Fibroblast of skin of left biceps (primary cell): ENCODE measurements at places on chromosomes 4 and X.

GRCh38 chrX:115341421-115341820 lies 51.9 kb downstream of the LUZP4 start:
- no peak for DNase-seq

GRCh38 chr4:155079871-155080270 lies 128.6 kb upstream of the NPY2R start:
- DNase-seq, result no peak

DNA sequence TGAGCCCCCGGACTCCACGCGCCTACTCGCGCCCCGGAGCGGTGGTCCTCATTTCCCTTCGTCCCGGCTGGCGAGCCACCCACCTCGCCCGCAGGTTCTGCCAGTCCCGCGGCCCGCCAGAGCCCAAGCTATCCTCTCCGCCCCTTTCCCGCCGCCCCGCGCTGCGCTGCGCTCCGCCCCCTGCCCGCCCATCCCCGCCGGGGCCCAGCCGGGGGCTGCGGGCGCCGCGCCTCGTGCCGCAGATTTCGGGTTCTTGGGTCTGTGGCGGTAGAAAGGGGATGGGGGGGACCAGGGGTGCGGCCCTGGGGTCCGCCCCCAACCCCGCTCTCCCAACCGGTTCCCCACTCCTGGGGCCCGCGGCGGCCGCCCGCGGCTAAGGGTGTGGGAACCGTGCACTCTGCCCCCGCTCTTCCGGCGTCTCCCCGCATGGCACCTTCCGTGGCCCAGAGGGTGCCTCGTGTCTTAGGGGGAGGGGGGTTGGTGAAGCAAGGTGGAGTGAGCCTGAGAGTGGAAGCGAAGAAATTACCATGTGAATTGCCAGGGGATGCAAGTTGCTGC lies 650.8 kb upstream of the DIPK2B start:
- no peak for DNase-seq

DNA sequence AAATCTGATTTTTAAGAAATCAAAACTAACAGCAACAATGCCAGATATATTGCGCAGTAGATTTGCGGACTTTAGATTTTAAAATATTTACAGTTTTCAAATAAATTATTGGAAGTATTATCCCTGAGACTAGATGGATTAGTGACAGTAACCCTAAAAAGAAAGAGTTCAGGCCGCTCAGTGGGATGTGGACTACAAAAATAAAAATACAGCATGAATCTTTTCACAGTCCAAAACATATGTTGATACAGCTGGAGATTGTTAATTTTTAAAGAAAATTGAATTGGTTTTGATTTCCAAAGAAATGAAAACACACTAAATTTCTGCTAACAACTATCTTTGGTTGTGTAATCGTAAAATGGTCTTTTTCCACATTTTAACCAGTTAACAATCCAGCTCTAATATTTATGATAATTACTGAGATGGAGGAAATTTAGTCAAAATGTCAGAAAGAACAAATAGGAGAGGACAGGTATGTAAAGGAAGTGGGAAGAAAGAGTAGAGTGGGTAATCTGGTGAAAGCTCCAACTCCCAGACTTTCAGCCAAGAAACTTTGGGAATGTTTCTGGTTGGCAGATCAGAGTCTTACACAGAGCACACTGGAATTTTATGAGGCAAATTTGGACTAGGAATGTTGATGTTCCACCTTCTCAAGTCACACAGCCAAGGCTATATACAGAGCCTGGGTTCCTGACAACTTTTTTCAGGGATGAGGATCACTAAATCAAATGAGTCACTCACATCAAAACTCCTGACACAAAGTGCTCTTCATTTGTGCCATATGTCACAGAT lies 15.1 kb downstream of the C4orf36 start:
- no peak for DNase-seq

DNA sequence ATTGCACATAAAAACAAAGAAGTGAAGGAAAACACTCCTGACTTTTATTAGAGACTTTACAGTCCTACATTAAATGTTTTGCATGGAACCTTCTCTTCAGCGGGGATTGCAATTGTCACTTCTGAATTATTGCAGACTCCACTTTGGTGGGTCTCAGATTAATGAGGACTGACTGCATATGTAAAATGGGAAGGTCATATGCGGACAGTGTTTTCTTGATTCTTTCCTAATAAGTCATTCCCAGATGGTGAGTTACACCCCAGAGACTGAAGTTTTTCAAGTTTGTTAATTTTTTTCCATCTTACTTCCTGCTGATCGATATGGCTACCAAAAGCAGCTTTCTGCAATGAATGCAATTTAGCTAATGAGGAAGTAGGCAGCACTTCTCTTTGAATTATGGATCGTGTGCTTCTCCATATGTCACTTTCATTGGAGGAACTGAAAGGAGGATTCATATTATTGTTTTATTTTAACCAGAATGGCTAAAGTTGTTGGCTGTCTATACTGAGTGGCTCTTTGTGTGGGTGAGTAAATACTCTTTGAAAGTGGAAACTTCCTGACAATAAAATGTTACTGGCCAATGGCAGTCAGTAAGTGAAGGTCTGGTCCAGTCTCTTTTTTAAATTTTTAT lies 119.3 kb upstream of the CLNK start:
- peak; percentile 15 for DNase-seq

DNA sequence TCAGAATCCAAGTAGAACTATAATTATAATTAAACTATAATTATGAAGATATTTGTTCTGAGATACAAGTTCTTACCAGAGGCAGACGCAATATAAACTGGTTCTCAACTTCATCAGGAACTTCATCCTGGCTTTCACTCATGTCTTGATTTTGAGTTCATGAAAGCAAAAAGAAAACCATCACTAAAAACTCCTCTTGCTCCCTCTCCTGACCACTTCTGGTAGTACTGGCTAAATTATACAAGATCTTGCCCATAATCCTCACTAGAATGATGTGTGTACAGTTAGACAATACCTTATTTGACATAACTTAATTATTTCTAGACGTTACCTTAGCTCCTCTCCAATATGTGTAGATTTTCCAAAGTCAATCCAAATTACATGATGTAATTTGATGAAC lies 3.7 kb downstream of the TAF7L start:
- DNase-seq, result peak; percentile 4

DNA sequence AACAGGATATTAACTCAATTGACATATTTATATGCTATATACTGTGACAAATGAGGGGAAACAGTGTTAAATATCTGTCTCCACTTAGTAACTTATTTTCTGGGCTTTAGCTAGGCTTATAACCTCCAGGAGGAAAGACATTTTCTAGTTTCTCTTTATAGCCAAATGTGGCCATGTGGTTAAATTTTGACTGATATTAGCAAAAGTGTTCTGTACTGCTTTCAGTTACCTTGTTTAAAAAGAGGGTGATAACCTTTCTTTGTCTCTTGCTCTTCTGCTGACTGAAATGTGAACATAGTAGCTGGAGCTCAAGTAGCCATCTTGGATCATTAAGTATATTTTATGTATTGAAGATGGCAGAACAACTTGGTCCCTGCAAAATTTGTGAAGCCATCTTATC lies 253.7 kb downstream of the PDHA2 start:
- no peak for DNase-seq

DNA sequence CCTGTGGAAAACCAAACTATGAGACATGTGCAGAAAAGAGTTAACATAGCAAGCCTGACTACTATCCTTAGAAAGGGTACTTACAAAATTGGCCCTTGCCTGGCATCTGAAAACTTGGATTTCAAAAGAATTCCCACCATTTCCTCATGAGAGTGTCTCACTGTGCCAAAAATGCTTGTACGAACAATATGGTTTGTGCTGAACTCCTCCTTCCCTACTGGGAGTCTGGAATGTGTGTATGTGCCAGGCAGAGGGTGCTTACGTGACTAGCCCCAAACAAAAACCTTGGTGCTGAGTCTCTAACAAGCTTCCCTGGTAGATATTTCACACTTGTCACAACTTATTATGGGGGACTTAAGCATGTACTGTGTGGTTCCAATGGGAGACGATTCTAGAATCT lies 81.7 kb upstream of the GIMD1 start:
- no peak for DNase-seq

DNA sequence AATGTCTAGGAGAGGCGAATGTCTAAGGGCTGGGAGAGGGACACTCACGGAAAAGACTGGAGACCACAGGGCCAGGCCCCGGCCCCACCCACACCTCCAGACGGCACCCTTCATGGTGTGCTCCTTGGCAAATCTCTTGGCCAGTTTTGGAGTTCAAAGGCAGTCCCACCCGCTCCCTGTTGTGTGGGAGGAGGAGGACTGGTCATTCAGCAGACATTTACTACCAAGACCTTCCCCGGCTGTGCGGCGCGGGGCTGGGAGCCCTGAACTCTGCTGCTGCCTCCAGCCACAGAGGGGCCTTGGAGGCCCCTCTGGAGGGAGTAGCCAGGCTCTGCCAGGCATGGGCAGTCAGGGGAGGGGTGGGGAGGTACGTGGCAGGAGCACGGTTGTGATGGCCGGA lies 8.7 kb upstream of the TBC1D14 start:
- no peak for DNase-seq

DNA sequence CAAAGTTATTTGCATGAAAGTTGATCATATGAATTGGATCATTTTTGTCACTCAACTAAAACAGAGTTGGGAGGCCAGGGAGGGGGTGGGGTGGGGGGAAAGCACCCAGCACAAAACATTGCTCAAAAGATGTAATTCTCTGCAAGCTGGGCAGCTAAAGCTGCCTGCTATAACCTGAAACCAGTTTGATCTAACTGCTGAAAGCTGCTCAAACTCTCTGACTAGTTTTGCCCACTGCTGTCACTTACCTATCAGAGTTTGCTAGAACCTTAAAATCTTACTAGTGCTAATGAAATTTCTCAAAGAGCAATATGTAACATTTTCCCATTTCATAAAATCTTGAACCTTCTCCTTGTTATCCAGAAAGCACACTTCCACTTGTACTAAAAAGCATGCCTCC lies 10.4 kb downstream of the CXCL8 start:
- no peak for DNase-seq

GRCh38 chrX:140123446-140123845 lies 158.1 kb upstream of the CXorf66 start:
- no peak for DNase-seq

GRCh38 chr4:151729731-151730559 lies 30.9 kb downstream of the GATB start:
- DNase-seq, result no peak

- no peak for DNase-seq
Observed at GRCh38 chrX:153444333-153445011, 1.4 kb downstream of the TREX2 start.

DNA sequence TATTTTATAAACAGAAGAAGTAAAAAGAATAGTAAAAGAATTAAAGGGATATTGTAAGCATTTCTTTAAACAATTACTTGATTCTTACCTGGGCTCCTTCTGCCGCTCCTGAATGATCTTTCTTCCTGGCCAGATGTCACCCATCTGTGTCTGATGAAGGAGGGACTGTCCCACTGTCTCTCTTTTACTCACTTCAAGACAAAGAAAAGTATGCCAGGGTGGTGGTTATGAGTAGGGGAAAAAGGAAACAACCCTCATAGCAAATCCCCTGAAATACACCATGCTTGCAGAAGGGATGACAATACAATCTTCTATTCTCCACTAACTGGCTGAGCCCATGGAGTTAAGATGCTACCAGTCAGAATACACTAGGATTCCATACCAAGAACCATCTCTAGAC lies 31.1 kb downstream of the SYTL4 start:
- no peak for DNase-seq

DNA sequence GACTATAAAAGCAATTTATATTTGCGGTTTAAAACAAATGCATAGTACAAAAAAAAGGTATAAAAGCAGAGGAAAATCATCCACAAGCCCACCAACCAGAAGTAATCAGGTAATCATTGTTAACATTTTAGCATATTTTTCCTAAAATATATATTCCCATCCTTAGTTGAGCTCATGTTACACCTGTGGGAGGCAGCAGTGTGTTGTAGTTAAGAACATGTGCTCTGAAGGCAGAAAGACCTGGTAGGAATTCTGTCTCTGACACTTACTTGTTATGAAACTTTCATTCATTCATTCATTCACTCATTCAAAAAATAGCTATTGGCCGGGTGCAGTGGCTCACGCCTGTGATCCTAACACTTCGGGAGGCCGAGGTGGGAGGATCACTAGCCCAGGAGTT lies 15.4 kb upstream of the CDKL5 start:
- no peak for DNase-seq

DNA sequence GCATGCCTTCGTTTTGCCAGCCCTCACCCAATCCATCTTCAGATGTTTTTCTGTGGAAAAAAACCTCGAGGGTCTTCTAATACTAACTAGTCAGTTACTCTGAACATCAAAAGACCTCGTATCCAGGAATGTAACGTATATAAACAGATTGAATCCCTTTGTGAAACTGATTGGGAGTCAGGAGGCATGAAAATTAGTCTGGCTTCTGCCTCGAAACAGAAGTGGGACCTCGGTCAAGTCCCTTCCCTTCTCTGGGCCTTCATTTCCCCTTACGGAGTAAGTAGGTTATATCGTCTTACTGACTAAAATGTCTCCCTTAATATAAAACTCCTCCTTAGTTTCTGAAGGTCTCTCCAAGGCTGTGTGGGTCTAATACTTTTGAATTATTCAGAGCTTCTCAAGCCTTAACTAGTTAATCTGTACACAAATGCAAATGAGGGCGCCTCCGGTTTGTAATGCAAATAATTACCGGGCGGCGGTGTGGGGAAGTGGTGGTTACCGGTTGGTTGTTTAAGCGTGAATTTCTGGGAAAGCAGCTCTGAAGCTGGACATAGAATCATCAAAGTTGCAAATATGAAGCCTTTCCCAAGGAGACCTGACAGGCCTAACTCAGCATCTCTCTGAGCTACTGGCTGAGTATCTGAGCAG lies 11.4 kb upstream of the NKRF start:
- DNase-seq, result no peak

DNA sequence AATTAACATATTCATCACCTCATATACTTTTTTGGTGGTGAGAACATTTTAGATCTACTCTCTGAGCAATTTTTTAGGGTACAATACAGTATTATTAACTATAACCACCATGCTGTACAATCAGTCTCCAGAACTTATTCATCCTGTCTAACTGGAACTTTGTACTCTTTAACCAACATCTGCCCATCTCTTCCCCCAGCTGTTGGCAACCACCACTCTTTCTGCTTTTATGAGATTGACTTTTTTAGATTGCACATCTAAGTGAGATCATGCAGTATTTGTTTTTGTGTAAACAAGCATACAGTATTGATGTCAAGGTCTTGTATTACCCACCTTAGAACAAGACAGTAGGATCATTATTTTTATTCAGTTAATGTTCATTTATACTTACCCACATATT lies 516.8 kb downstream of the RPA4 start:
- no peak for DNase-seq

DNA sequence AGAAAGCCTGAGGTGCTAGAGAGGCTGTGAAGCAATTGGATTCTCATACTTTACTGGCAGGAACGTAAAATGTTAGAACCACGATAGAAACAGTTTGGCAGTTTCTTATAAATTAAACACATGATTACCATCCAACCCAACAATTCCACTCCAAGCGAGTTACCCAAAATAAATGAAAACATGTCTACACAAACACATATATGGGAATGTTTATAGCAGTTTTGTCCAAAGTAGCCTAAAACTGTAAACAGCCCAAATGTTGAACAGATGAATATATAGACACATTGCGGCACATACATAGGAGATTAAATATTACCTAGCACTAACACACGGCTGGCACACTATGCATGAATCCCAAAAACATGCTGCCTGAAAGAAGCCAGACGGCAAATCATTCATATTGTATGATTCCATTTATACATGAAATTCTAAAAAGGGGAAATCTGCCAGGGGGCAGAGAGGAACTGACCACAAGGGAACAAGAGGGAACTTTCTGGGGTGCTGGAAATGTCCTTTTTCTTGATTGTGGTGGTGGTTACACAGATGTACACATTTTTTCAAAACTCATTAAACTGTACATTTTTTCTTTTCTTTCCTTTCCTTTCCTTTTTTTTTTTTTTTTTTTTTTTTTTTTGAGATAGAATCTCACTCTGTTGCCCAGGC lies 50.4 kb upstream of the SLC25A4 start:
- DNase-seq, result no peak
